ENCODE measurements at places on chromosomes 7 and 10. TPM values are rescaled to one million over a fixed set of nuclear protein-coding genes. Genes with fewer than 3 reads are reported as not detected.

GRCh38 chr7:159310457-159311171, 165.9 kb upstream of the VIPR2 start:
- DNase-seq: no peak

DNA sequence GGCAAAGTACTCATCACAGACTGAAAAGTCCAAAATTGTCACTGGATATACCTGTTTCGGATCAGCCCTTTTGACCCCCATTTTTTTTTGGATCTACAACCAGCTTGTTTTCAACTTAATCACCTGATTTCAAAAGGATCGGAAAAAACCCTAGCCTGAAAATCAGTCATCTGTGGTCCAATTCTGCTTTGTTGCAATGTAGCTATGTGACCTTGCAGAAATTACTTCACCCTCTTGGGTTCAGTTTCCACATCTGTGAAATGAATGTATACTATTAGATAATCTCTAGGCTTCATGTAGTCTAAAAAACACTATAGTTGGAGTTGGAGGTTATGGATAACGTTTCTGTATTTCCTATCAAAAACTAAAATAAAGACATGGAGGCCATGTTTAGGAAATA, 37.1 kb downstream of the STEAP4 start:
- DNase-seq: no peak

DNA sequence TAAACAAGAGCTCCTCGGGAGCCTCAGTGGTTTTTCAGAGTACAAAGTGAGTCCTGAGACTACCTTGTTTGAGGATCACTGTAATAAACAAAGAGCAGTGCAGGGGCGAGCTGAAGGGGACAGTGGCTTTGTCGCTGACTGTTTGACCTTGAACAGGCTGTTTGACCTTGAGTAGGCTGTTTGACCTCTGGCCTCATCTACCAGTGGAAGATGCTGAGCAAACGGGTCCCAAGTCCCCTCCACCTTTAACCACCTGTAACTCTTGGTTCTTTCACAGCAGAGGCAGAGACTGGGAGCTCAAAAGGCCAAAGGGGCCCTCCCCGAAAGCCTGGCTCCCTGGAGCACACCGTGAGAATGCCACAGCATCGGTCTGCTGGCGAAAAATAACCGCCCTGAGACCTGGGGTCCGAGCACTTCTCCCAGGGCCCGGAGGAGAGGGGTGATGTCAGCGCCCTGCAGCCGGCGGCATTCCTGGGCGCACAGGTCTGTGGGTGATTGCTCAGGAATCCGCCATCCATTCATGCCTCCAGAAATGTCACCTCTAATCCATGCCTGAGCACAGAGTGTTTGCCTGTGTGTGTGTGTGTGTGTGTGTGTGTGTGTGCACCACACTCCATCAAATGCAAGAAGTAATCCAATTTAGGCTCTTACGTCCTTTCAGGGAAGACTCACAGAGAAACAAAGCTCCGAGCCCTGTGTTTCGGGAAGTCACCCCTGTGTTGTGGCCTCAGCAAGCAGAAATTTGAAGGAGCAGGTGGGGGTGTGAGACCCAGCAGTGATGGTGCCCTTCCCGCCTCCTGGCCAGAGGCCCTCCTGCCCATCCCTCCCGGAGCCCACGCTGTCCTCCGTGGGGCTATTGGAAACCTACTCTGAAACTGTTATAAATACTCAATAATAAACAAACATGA, 66.5 kb downstream of the ASB13 start:
- no peak for DNase-seq

DNA sequence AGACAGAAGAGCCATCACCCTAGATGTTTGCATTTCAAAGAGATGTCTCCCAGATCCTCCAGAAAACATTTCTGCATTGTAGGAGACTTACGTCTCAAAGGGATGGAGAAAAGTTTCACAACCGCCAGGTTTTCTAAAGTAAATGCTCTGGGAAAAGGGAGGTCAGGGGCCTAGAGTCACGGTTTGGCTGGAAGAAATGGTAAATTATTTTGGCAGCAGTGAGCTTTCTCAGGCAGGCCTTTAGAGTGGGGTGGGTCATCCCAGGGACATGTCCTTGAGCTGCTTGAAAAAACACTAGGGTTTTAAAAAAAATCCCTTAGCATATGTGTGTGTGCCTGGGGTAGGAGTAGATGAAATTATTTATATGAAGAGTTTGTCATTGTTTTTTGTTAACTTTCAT, 728.8 kb downstream of the TYW1 start:
- DNase-seq: no peak

CCL24 gene
- polyA plus RNA-seq: not detected

GRCh38 chr7:64180989-64181388, 26.0 kb upstream of the ZNF735 start:
- no peak for DNase-seq

DNA sequence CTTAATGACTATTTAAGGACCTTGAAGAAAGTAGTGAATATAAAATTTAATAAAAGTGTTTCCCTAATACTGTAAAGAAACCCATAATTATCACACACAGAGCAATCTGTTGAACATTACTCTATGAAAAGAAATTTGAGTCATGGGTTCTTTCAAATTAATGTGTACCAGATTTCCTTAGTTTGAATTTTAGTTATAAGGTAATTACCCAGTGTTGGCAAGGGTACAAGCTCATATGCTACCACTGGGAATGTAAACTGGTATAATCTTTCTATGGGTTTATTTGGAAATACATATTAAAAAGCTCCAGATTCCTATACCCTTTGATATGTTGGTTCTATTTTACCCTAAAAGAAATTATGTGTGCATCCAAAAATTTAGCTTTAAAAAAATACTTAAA, 22.9 kb downstream of the PANK1 start:
- DNase-seq: no peak

DNA sequence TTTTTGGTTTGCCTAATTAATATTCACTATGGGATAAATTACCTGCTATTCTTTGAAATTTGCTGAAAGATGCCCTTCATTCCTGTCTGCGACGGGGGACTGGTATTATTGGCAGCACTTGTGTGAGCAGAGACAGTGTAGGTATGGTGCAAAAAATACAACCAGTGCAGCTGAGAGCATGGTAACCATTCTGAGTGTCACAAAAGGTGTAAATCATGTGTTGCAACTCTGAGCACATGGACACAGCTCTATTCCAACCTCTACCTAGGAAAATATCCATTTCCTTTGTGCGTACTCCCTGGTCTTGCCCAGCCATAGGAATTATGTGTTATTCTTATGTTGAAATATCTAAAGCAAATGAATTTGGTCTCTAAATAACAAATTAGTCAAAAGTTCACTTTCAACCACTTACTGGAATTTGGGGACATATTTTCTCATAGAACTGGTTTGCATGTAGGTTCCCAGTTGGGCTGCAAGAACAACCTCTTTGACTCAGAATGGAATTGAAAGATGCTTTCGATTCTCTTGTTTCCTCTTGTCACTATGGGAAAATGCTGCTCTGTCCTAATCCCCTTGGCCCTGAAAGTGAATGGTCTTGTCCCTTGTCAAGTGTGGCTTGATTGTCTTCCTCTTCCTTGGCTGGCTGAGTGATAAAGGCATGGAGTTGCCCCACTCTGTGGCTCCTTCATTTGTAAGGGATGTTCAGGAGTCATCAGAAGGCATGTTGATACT, 57.0 kb downstream of the CELF2 start:
- no peak for DNase-seq

VIPR2 gene
- polyA plus RNA-seq: 15.1 TPM

- no peak for DNase-seq
Measured at GRCh38 chr7:18799899-18800298, 304.4 kb downstream of the HDAC9 start.

- no peak for DNase-seq
Measured at GRCh38 chr10:132282667-132283603, 24.8 kb downstream of the STK32C start.

EBF3 gene
- 4.3 TPM for polyA plus RNA-seq

CPA2 gene
- 0.17 TPM for polyA plus RNA-seq

- DNase-seq: no peak
Measured at GRCh38 chr7:88328787-88329186, 22.1 kb upstream of the STEAP4 start.

TMEM229A gene
- polyA plus RNA-seq: not detected

DNA sequence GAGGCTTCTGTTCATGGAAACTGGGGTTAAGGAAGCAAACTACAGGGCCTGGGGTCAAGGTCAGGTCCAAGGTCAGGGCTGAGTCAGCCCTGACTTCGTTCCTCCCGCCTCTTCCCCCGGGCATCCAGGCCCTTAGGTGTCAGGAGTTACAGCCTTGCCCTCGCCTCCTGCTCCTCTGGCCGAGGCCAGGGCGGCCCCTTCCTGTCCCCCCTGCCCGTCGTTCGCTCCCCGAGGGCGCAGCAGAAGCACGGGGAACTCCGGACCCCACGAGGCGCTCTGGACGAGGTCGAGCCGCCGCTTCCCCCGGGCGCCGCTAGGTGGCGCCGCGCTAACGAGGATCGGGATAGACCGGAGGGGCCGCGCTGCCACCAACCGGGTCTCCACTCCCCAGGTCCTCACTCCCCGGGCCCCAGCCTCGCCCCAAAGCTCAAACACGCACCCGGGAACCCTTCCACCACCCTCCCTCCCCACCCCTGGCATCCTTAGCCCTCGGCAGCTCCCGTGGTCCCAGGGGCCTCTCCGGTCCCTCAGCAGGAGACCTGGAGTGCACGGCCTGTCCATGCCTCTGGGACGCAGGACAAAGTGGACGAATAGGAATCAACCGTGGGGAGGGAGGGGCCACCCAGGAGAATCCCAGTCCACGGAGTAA, 59.2 kb upstream of the MYL10 start:
- DNase-seq: peak; percentile 80

CRTAC1 gene
- 2.0 TPM for polyA plus RNA-seq

- no peak for DNase-seq
Measured at GRCh38 chr7:101804967-101805366, 12.5 kb upstream of the CUX1 start.

CALHM2 gene
- polyA plus RNA-seq: 9.2 TPM

ZMIZ2 gene
- 45.7 TPM for polyA plus RNA-seq

DNA sequence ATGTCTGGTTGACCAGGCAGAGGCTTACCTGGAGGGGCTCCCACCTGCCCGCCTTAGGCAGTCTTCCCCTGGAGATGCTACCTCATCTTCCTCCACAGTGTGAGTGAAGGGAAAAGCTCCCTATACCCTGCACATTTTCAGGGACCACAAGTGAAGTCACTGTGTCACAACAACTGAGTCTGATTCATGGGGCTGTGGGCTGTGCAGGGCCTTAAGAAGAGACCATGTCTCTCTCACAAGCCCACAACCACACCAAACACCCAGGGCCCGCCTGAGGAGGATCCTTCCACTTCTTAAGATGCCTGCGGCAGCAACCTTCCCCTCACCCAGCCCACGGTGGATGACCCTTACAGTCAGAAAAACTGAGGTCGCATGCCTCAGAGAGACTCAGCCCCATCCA, 118.3 kb downstream of the KMT2E start:
- no peak for DNase-seq

AUTS2 gene
- 3.7 TPM for polyA plus RNA-seq

- no peak for DNase-seq
Measured at GRCh38 chr10:14547816-14548215, 217.1 kb upstream of the FRMD4A start.

DNA sequence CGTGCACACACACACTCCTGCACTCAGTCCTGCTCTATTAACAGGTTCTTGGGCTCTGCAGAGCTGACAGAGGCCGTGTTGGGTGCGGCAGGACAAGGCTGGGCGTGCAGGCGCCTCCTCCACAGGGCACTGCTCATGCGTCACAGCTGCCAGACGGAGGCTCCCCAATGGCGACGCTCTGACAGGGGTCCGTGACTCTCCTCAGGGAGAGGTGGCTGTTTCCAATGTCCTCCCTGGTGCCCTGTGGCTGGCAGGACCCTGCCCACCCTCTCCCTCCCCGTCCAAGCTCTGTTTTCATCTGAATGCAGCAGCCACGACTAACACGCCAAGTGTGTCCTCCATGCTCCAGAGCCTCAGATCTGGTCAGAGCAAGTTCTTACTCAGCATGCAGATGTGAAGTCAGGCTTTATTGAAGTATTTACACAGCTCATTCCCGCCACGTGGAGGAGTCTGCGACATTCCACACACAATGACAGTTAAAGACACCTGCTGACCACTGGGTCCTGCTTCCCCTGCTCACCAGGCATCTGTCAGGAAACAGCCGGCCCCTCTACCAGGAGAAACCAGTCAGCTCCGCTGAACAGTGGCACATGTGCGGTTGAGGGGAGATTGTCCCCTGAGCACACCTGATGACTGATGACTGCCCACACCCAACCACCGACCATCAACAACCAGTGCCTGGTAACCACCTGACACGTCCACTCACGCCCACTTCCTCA, 116.7 kb downstream of the VIPR2 start:
- DNase-seq: peak; percentile 55

DOCK4 gene
- polyA plus RNA-seq: 5.1 TPM

CFAP58 gene
- polyA plus RNA-seq: 0.62 TPM

DNA sequence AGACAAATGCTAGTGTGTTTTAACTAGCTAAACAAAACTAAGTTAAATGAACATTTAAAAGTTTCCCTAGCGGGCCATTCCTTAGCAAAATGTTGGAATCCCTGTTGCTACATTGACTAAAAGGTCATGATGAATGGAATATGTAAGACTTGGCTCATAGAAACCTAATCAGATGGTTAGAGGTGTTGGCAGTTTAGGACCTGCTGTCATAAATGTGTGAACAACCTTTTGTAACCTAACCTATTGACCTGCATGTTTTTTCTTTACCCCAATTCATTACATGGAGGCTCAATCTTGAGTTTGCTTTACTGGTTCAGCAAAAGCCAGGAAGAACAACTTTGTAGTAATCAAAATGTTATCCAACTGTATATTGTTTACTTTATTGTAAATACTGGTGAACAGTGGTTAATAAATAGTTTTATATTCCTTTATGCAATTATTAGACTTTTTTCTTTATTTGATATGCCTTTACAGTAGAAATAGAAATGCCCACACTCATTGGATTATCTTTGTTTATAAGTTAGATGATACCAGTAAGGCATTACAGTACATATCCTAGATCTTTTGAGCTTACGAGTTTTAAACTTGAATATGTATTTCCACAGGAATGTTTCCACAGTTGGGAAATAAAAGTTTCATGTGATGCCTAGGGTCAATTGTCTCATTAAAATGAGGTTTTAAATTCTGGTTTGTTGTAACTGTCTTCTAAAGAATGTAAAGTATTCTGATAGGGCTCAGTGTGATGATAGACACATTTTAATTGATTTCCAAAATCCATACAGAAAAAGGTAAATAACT, 11.6 kb downstream of the CBX3 start:
- DNase-seq: no peak

Data from heart left ventricle (tissue), 16 donors.